ENCODE measurements at places on chromosomes 11 and 22. TPM values are rescaled to one million over a fixed set of nuclear protein-coding genes. Genes with fewer than 3 reads are reported as not detected.

The NPTXR gene
- total RNA-seq: 10.9 TPM

The ELFN2 gene
- total RNA-seq: not detected

- H3K27me3 ChIP-seq: no peaks in the 10 kb centered on the region
- no peak overlapping the region for H3K27ac ChIP-seq
- H3K4me1 ChIP-seq: no peaks in the 10 kb centered on the region
- no peak overlapping the region for H3K4me3 ChIP-seq
- ATAC-seq: no peak
Observed at GRCh38 chr11:125995313-125995712, 49.5 kb downstream of the VSIG10L2 start.

The OR5AK2 gene
- total RNA-seq: not detected

The BARX2 gene
- not detected for total RNA-seq

GRCh38 chr22:41327124-41327523 is 25.8 kb downstream of the ZC3H7B start:
- no peak for ATAC-seq
- H3K4me1 ChIP-seq: no peaks in the 10 kb centered on the region
- no peak overlapping the region for H3K4me3 ChIP-seq
- H3K27me3 ChIP-seq: no peaks in the 10 kb centered on the region
- H3K27ac ChIP-seq: no peak overlapping the region

- no peak overlapping the region for H3K4me3 ChIP-seq
- no peaks in the 10 kb centered on the region for H3K4me1 ChIP-seq
- no peak for ATAC-seq
- H3K36me3 ChIP-seq: no peaks in the 10 kb centered on the region
- no peak overlapping the region for H3K27ac ChIP-seq
- no peaks in the 10 kb centered on the region for H3K27me3 ChIP-seq
Observed at GRCh38 chr11:23644443-23644842, 784.2 kb upstream of the CCDC179 start.

The CHST1 gene
- 4.7 TPM for total RNA-seq

DNA sequence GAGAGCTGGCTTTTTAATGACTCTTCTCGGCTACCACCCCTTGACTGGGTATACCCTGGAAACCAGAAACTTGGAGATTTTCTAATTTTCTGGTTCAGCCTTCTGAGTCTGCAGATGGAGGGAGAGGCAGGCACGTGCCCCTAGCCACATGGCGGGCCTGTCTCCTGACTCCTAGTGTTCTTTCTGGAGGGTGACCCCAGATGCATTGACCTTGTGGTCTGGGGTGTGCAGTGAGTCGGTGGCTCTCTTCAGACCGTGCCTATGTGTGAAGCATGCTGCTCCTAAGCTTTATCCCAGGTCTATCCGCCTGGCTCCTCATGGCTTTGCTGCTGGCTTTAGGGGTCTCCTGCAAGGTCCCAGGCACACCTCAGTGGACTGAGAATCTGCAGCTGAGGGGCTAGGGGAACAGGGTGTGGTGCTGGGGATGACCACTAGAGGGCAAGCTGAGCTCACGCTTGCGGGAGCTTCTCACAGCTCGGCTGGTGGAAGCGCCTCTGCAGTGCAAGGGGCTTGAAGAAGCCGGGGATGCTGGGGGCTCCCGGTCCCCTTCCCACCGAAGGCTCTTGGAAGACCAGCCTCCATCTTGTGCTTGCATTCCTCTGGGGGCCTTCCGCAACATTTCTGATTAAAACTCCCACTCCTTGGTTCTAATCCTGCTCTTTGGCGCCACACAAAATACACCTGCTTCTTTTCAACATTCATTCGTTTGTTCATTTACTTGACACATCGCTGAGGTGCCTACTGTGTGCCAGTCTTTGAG is 51.8 kb downstream of the OTOG start:
- ATAC-seq: peak; percentile 67
- no peaks in the 10 kb centered on the region for H3K4me1 ChIP-seq
- H3K4me3 ChIP-seq: no peak overlapping the region
- no peak overlapping the region for H3K27ac ChIP-seq
- H3K36me3 ChIP-seq: no peaks in the 10 kb centered on the region
- H3K27me3 ChIP-seq: peaks cover 22% of the 10 kb centered on the region

The KRTAP5-1 gene
- total RNA-seq: not detected

The MS4A12 gene
- not detected for total RNA-seq

DNA sequence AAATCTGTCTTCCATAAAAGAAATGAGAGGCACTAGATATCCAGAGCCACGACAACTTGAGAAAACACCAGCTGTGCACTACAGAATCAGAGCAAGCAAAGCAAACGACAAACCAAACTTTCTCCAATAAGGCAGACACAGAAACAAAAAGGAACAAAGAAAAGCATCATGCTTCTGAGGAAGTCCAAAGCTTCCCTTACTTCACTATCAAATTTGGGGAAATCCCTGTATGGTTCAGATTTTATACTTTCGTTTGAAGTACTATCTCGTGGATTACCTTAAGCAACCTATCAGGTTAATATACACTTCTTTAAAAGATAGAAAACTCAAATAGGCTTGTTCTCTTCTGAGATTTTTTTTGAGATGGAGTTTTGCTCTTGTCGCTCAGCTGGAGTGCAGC is 27.7 kb downstream of the ALG9 start:
- H3K27me3 ChIP-seq: no peaks in the 10 kb centered on the region
- no peak for ATAC-seq
- H3K27ac ChIP-seq: no peak overlapping the region
- no peaks in the 10 kb centered on the region for H3K4me1 ChIP-seq
- peaks cover 73% of the 10 kb centered on the region for H3K36me3 ChIP-seq
- H3K4me3 ChIP-seq: no peak overlapping the region

The OSBP2 gene
- 0.35 TPM for total RNA-seq

The CST6 gene
- total RNA-seq: 1.7 TPM

- no peak overlapping the region for H3K27ac ChIP-seq
- no peak for ATAC-seq
- no peak overlapping the region for H3K4me3 ChIP-seq
- no peaks in the 10 kb centered on the region for H3K36me3 ChIP-seq
Observed at GRCh38 chr11:35122308-35122707, 16.7 kb upstream of the CD44 start.

The GAS2 gene
- total RNA-seq: 0.67 TPM

The OR4X1 gene
- not detected for total RNA-seq

GRCh38 chr22:39480557-39480956 is 21.5 kb upstream of the MIEF1 start:
- H3K36me3 ChIP-seq: no peaks in the 10 kb centered on the region
- no peaks in the 10 kb centered on the region for H3K27me3 ChIP-seq
- no peak overlapping the region for H3K27ac ChIP-seq
- H3K4me1 ChIP-seq: no peaks in the 10 kb centered on the region
- no peak for ATAC-seq

Data from gastroesophageal sphincter (tissue), 4 donors.